ENCODE measurements at places on chromosomes 7 and 10.
A peak's percentile ranks its signal among the peaks of the same experiment; 100 is the strongest.

GRCh38 chr10:131874991-131875451 lies 25.8 kb upstream of the PPP2R2D start:
- DNase-seq = peak; percentile 74

DNA sequence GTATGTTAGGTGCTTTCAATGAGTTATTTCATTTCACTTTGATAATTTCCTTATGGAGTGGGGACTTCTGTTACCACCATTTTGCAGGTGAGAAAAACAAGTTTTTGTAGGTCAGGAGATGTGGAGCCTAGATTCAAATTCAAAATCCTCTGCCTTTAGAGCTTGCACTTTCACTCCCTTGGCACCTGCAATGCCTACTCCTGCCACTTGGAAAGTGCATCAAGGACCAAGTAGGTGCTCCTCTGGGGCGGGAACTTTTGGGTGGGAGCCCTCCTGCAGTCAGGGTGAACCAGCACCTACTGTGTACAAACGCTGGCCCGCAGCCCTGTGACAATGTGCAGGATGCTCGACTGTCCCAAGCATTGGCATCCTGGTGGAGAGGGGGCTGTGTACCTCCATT lies 199.0 kb downstream of the EMX2 start:
- DNase-seq = no peak

GRCh38 chr7:48078470-48078869 lies 10.6 kb upstream of the UPP1 start:
- DNase-seq = no peak

- DNase-seq = no peak
Observed at GRCh38 chr10:46080886-46081285, 34.8 kb upstream of the MSMB start.

DNA sequence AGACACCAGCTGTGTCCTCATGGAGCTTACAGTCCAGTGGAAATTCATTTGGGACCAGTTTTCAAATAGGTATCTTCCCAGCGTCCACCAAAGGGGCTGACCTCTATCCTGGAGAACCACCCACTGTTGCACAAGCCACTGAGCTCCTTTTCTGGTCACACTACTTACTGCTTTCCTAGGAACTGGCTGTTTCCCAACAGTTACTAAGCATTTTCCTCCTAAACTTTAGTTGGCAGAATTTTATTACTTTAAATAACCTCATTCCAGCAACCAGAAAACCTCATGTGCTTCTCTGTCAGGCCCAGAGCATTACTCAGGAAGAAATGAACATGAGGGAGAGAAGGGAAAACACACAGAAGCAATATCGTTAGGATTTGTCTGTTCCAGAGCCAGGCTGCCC lies 183.1 kb downstream of the GPAM start:
- DNase-seq = no peak

DNA sequence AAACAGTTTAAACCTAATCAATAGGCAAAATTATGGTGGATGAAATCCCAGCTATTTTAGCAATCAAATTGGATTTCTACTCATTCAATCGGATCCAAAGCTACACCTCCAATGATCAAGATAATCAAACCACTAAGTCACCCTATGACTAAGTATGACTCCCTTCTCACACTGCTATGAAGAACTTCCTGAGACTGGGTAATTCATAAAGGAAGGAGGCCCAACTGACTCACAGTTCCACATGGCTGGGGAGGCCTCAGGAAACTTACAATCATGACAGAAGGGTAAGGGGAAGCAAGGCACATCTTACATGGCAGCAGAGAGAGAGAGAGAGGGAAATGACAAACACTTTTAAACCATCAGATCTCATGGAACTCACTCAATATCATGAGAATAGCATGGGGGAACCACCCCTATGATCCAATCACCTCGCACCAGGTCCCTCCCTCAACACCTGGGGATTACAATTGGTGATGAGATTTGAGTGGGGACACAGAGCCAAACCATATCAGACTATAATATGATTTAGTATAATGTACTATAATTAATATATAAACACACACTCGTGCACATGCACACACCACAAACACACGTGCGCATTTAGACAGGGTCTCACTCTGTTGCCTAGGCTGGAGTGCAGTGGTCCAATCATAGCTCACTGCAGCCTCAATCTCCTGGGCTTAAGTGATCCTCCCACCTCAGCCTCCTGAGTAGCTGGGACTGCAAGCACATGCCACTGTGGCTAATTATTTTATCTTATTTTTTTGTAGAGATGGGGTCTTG lies 213.6 kb upstream of the FOXK1 start:
- DNase-seq = no peak

DNA sequence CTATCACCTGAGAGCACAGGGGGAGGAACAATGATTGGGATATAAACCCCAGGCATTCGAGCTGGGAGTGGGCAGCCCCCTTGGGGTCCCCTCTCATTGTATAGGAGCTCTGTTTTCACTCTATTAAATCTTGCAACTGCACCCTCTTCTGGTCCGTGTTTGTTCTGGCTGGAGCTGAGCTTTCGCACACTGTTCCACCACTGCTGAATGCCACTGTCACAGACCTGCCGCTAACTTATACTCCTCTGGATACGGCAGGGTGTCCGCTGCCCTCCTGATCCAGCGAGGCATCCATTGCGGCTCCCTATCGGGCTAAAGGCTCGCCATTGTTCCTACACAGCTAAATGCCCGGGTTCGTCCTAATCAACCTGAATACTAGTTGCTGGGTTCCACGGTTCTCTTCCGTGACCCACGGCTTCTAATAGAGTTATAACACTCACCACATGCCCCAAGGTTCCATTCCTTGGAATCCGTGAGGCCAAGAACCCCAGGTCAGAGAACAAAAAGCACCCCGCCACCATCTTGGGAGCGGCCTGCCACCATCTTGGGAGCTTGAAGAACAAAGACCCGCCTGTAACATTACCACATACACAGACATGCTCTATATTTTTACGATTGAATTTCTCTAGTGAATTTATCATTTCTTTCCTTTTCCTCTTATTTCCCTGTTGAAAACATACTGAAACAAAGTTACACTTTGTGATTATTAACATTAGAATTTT lies 9.0 kb downstream of the ZWINT start:
- DNase-seq = no peak

All from activated CD4-positive, alpha-beta T cell treated with anti-CD3 and anti-CD28 coated beads, Interleukin-2, Interleukin-6, amounts not matched to agents 100 ng/mL and 50 ng/mL, durations not matched to agents 16 hours and 8 hours (primary cell).